ENCODE measurements at places on chromosomes 4 and X.

DNA sequence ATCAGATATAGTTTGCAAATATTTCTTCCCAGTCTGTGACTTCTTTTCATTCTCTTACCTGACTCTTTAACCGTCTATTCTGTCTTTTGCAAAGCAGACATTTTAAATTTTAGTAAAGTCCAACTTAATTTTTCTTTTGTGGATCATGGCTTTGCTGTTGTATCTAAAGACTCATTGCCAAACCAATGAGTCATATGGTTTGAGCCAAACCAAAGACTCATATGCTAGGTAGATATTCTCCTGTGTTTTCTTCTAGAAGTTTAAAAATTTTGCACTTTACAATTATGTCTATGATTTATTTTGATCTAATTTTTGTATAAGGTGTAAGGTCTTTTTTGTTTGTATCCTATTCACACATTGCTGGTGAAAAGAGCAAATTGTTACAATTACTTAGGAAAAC, 446.8 kb downstream of the ANKRD50 start:
- no peak for DNase-seq

- DNase-seq, result no peak
Observed at GRCh38 chrX:11040405-11040804, 70.7 kb upstream of the HCCS start.

- no peak for DNase-seq
Observed at GRCh38 chr4:164204434-164204833, 549.5 kb upstream of the SMIM31 start.

- DNase-seq, result no peak
Observed at GRCh38 chrX:30283456-30284200, 25.6 kb downstream of the NR0B1 start.

DNA sequence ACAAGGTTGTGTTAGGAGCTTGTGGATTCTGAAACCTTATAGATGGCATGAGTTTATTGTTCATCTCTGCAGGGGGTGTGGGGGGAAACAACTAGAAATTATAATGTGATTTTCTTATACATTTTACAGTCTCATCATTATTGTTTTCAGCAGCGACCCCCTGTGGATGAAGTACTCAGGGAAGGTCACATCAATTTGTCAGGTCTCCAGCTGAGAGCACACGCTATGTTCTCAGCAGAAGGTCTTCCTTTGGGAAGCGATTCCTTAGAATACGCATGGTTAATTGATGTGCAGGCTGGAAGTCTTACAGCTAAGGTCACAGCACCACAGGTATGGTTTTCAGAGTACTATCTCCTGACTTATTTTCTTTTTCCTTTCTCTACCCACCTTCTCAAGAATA, 72.2 kb downstream of the BLTP1 start:
- no peak for DNase-seq

GRCh38 chrX:132737743-132738142, 220.7 kb downstream of the HS6ST2 start:
- no peak for DNase-seq

DNA sequence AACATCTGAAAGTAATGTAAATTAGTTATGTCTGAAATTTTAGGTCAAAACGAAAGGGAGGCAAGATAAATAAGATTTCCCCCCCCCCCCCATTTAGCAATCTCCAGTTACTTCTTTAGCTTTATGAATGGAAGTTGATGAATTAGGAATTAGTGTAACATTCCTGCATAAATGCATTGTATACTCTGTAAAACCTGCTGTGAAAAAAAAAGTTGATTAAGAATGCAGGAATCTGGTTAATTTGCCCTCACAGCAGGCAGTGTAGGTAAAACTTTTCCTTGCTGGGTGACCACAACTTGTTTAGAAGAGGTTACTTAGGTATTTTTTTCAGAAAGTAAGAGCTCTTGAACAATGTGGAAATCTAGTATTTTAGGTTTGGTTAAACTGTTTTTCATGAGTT, 15.3 kb downstream of the LARP7 start:
- DNase-seq, result no peak

DNA sequence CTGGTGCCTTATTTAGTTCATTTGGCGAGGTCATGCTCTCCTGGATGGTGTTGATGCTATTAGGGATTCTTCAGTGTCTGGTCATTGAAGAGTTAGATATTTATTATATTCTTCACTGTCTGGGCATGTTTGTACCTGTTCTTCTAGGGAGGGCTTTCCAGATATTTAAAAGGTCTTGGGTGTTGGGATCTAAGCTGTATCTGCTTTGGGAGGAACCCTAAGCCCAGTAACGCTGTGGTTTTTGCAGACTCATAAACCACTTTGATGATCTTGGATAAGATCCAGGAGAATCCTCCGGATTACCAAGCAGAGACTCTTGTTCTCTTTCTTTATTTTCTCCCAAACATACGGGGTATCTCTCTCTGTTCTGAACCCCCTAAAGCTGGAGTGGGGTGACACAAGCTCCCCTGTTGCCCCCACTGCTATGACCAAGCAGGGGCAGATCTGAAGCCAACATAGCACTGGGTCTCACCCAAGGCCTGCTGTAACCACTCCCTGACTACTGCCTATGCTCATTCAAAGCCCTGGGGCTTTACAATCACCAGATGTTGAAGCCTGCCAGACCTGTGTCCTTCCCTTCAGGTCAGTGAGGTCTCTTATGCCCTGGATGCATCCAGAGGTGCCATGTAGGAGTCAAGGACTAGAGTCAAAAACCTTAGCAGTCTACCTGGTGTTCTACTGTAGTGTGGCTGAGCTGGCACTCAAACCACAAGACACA, 187.6 kb downstream of the GUCY2F start:
- no peak for DNase-seq

- DNase-seq, result no peak
Observed at GRCh38 chr4:134807231-134807745, 605.7 kb upstream of the PABPC4L start.

GRCh38 chr4:114057746-114058145, 78.3 kb upstream of the ARSJ start:
- no peak for DNase-seq

- peak; percentile 8 for DNase-seq
Observed at GRCh38 chrX:134469486-134469885, 9.5 kb downstream of the HPRT1 start.

GRCh38 chr4:52111995-52112394, 60.9 kb downstream of the SPATA18 start:
- no peak for DNase-seq

DNA sequence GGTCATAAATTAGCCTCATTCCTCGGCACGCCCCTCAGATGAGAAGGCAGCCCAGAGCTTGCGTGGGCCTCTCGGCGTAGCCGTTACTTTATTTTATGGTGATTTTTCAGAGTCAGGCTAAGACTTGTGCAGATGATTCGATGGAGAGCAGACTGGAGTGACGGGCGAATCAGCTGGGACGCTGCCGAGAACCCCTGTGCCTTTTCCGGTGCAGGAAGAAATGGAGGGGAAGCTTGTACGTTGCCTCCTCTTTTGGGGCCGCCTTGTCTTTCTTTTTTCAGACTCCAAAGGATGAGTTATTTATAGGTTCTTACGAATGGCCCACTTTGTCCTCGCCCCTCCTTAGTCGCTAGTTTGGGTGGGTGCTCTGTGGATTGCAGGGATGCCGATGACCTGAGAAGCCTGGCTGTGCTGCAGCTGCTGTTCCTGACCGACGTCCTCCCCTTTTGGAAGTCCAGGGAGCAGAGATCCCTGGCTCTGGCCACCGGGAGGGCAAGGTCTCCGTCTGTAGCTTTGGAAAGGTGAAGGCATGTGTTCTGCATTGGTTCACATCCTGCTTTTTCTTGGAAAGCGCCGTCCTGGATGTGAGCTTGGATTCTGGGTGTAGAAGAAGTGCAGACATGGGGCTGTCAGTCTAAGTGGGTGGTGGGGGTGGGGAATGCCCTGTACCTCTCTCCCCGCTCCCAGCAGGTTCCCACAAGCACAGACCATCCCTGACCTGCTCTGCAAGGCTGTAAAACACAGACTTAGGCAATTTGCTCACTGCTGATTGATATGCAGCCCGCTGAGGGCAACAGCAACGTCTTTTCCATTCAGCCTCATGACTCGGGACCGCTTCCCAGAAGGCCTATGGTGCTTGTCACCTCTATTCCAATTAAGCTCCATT, 9.3 kb downstream of the SORCS2 start:
- DNase-seq, result no peak

- no peak for DNase-seq
Observed at GRCh38 chr4:181475781-181476507, 767.3 kb upstream of the TENM3 start.

GRCh38 chr4:184019076-184019475, 114.0 kb downstream of the STOX2 start:
- no peak for DNase-seq

- no peak for DNase-seq
Observed at GRCh38 chr4:78566834-78567499, 15.4 kb downstream of the ANXA3 start.

- no peak for DNase-seq
Observed at GRCh38 chrX:9952300-9952699, 14.9 kb upstream of the CLDN34 start.

GRCh38 chrX:20951016-20951810, 423.0 kb upstream of the CNKSR2 start:
- DNase-seq, result no peak

GRCh38 chrX:144896323-144896722, 351.0 kb upstream of the SPANXN1 start:
- DNase-seq, result no peak

DNA sequence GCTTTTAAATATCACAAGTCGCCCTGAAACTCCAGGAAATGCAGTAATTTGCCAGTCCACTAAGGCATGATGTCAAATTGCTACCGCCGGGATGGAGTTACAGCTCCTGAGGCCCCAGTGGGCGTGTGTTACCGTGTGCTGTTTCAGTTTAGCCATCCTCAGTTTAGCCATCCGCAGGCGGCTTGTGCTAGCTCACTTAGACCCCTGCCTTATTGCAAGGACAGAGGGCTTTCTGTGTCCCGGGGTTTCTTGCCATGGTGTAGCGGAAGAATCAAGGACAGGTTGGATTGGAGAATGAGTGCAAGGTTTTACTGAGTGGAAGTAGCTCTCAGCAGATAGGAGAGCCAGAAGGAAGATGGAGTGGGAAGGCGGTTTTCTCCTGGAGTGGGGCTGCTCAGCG, 33.8 kb upstream of the LRBA start:
- no peak for DNase-seq

GRCh38 chr4:88411491-88412096, 32.9 kb downstream of the HERC6 start:
- DNase-seq, result no peak

- no peak for DNase-seq
Observed at GRCh38 chr4:18930487-18930886, 908.9 kb upstream of the LCORL start.

GRCh38 chr4:158346576-158346975, 136.3 kb downstream of the TMEM144 start:
- DNase-seq, result no peak

DNA sequence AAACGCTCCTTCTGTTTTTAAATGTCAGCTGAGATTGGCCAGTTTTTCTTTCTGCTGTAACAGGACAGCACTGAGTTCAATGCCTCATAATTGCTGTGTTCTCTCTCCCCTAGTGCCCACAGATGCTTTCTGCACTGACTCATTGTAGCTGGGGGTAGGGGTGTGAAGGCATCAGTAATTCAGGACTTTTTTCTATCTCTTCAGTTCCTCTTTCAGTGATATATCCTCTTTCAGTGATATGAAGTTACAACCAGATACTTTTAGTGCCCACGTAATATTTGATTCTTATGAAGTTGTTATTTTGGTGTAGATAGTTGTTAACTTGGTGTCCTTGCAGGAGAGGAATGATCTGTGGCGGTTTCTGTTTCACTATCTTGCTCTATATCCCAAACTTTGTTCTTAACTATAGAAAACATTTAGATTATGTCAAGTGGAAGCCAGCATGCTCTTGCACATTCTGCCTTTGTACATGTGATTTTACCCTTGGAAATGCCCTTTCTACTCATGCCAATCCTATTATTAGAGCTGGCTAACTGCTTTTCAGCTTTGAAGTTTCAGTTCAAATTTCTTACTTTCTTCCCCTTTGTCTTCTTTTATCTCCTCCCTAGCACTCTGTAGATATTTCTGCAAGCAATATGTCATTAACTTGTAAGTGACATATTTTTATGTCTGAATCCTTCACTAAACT, 1258.4 kb downstream of the FAM133A start:
- no peak for DNase-seq

GRCh38 chrX:110449312-110449711, 90.7 kb downstream of the RTL9 start:
- DNase-seq, result no peak

DNA sequence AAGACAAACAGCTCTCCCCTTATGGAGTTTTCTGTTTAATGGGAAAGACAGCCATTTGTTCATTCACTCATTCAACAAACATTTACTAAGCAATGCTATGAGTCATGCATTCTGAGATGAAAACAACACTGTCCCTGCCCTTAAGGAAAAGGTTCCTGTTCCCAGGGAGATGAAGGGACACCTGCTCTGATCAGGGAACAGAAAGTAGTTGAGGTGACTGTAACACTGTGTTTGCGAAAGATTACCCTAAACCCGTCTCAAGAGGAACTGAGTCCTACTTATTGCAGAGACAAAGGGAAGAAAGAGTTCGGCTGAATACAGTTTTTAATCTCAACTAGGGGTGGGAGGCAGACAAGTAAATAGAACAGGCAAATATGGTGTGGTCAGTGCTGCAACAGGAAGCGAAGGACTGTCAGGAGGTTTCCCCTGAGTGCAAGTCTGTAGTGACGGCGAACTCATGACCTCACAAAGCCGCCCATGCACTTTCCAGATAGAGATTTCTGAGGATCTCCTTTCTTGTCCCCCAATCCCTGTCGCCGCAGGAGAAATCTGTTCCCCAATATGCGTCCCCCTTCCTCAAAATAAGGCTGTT, 712 bp downstream of the STX18 start:
- DNase-seq, result no peak

GRCh38 chr4:154741922-154742850, 1.6 kb upstream of the LRAT start:
- no peak for DNase-seq

DNA sequence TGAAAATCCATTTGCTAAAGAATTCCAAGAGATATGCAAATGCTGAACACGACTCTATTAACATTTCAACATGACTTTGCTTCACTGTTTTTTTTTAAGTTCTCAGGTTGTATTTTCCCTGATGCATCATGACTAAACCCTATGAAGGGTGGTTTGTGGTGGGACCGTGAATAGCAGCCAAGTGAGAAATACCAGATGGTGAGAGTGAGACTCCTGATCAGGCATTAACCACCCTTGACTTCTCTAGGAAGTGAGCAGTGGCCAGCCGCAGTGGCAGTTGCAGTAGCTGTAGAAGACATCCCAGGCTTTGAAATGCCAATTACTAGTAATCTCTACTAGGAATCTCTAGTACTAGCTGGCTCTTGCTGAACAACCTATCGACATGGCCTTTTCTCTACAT, 383.4 kb downstream of the FAM133A start:
- DNase-seq, result no peak

DNA sequence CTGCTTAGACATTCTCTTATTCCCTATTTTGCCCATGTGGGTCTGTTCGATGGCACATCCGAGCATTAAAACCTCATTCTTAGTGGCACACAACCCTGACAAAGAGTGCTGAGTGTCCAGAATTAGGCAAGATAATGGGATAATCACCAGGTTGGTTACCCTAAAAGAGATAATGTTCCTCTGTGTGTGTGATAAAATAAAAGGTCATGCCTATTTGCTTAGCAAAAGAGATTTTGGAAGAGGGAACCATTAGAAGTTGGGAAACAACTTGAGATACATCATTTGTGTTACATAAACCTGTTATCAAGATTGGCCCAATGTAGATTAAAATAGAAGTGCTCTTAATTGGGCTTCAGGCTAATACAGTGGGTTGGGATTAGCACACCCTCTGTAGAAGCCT, 182.7 kb downstream of the NWD2 start:
- DNase-seq, result no peak

- no peak for DNase-seq
Observed at GRCh38 chr4:102761296-102761701, 531 bp upstream of the MANBA start.

All from GDM1 (cell line).